ENCODE measurements at places on chromosomes 11 and 22. TPM values are rescaled to one million over a fixed set of nuclear protein-coding genes. Genes with fewer than 3 reads are reported as not detected.

Gene MPPED2
- total RNA-seq: 8.2 TPM

Gene SCN2B
- 20.0 TPM for total RNA-seq

Gene NCAPH2
- 25.1 TPM for total RNA-seq

Gene PDGFD
- total RNA-seq: 19.6 TPM

DNA sequence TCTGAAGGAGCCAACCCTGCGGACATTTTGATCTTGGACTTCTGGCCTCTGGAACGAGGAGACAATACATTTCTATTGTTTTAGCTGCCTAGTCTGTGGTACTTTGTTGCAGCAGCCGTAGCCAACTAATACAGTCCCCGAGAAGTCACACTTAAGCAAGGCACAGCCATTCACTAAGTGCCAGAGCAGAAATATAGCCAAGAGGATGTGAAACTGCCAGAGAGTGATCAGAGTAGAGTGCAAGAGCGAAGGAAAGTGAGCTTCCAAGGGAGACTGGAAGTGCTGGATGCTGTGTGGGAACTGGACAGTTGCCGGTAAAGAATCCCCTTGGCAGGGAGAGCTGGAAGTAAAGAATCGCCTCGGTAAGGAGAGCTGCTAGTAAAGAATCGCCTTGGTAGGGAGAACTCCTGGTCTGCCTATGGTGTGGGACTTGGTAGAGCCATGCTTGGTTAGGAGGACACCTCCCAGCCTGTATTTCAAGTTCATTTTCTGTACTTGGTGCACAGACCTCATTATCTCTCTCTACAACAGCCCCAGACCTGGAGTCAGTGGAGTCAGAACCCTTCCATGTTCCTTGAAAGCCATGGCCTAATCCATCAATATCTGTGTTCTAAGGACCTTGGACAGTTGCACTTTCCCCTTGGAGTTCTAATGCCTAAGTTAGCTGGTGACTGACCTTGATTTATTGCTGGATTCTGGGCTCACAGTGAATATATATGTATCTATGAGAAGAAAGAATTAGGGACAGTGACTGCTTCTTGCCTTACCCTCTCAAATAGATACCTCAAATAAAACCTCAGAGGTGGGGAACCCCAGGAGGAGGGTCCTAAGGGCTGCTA lies 162.1 kb downstream of the LDLRAD3 start:
- no peak for DNase-seq

DNA sequence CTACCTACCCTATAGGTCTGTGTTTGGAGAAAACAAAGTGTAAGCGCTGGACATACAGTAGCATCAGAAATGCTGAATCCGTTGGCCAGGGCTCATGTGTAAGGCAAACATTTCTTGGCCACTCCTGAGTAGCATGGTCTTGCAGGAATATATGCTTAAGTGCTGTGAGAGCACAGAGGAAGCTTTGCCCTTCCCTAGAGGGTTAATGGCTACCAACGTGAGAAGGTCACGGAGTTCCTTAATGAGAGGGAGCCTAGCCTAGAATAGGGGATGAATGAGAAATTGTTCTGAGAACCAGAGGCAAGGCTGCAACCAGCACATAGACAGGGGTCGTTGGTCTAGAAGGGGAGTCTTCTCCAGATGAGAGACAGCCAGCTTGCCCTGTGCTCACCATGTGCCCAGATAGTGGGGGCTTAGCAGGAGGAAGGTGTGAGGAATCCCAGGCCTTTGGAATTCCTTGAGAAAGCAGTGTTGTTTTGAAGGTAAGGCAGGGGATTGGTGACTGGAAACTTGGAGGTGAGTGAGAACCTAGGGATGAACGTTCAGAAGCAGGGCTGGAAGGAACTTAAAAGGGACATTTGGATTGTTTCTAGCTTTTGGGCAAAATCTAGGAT lies 29.5 kb downstream of the RCOR2 start:
- DNase-seq: no peak
